ENCODE measurements at places on chromosomes 5 and 9. TPM values are rescaled to one million over a fixed set of nuclear protein-coding genes. Genes with fewer than 3 reads are reported as not detected.

PTCD2 gene
- 2.6 TPM for polyA plus RNA-seq

PCDHB2 gene
- polyA plus RNA-seq: not detected

IER5L gene
- polyA plus RNA-seq: 0.16 TPM

RASGRF2 gene
- polyA plus RNA-seq: 13.4 TPM

LCN1 gene
- polyA plus RNA-seq: not detected

CDKN2A gene
- 6.8 TPM for polyA plus RNA-seq

SETX gene
- 32.4 TPM for polyA plus RNA-seq

PCDHB9 gene
- not detected for polyA plus RNA-seq

TBCA gene
- polyA plus RNA-seq: 193 TPM

FAM200C gene
- polyA plus RNA-seq: 0.12 TPM

- DNase-seq: no peak
These were observed 129.6 kb downstream of the GLIS3 start for GRCh38 chr9:4170231-4170630.

DNA sequence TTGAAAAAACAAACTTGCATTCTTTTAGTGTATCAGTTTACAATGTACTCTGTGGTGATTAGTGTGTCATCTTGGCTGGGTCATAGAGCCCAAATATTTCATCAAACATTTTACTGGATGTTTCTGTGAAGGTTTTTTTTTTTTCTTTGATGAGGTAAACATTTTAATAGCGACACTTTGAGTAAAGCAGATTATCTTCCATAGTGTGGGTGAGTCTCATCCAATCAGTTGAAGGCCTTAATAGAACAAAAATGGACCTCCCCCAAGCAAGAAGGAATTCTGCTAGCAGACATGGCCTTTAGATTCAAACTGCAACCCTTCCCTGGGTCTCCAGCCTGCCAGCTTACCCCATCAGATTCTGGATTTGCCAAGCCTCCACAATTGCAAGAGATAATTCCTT is 72.5 kb downstream of the FSTL4 start:
- DNase-seq: no peak

GRCh38 chr5:33639474-33639873 is 198.7 kb downstream of the TARS1 start:
- DNase-seq: no peak

DNA sequence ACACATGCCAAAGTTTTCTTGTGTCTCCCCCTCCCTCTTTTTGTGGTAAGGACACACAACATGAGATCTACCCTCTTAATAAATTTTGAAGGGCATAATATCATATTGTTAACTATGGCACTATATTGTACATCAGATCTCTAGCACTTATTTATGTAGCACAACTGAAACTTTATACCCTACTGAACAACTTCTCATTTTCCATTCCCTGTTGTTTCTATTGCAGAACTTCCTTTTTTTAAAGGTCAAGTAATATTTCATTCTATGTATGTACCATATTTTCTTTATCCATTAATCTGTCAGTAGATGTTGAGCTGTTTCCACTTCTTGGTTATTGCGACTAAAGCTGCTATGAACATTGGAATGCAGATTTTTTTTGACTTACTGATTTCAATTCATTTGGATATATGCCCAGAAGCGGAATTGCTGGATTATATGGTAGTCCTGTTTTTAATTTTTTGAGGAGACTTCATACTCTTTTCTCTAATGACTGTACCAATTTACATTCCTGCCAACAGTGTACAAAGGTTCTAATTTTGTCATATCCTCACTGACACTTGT is 305.3 kb downstream of the PRR16 start:
- DNase-seq: no peak

DNA sequence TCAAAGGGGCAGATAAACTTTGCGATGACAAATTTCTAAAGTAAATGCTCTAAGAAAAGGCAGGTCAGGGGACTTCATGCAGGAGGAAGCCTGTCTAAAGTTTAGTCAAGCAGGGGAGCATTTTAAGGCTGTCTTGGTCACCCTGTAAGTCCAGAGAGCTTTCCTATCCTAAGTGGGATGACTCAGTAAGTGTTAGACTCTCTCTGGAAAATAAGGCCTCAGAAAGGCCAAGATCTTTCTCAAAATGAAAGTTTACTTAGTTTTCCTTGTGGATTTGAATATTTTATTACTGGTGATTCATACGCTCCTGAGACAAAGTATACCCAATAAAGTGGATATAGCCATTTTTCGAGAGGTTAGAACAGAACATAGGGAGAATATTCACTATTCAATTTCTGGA is 806.9 kb upstream of the CDH9 start:
- DNase-seq: no peak

DNA sequence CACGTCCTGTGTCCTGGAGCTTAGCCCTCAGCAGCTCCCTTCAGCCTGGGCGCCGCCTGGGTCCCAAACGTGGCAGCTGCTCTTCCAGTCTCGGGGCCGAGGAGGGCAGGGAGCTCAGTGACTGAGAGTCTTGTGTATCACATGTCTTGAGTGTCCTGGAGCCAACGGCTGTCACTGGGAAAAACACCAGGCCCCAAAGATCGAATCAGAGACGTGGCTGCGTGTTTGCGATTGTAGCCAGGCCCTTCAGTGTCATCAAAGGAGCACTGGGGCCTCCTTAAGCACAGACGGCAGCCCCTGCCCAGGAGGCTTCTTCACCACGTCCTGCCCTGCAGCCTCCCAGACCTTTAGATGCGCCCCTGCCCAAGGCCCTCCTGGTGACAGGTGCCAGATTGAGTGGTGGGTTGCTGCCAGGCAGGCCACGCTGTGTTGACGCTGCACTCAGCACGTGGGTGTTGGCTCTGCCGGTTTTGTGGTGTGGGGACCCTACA is 5.7 kb upstream of the EXOC3 start:
- no peak for DNase-seq

- no peak for DNase-seq
These were observed 220.1 kb upstream of the MSX2 start for GRCh38 chr5:174504266-174504726.

- DNase-seq: no peak
These were observed 216.3 kb downstream of the C9orf50 start for GRCh38 chr9:129404621-129405020.

- DNase-seq: no peak
These were observed 6.7 kb upstream of the PDE6A start for GRCh38 chr5:149951138-149951749.

- DNase-seq: no peak
These were observed 55.4 kb upstream of the RNF130 start for GRCh38 chr5:180126716-180127681.

- DNase-seq: no peak
These were observed 42.9 kb downstream of the OR2K2 start for GRCh38 chr9:111287127-111287526.

- DNase-seq: no peak
These were observed 15.4 kb downstream of the AOPEP start for GRCh38 chr9:94741866-94742265.

- no peak for DNase-seq
These were observed 439.0 kb downstream of the CSNK1G3 start for GRCh38 chr5:123950701-123951581.

DNA sequence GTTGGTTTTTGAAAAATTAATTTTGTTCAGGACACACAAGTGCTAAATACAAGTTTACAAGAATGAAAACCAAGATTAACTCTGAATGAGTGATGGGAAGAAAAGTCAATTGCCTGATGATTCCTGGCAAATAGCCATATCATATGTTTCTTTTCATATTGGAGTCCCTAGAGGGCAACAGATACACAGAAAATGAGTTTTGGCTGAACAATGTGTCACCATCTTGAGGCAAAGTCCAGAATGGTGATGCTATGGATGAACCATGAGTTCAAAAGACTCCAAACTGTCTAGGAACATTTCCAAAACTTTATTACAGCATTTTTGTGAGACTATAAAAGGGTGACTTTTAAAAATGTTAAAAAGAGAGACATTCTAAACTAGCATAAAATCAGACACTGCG is 382.9 kb downstream of the TMEM161B start:
- DNase-seq: no peak

GRCh38 chr5:68679041-68679440 is 414.8 kb upstream of the SLC30A5 start:
- no peak for DNase-seq

DNA sequence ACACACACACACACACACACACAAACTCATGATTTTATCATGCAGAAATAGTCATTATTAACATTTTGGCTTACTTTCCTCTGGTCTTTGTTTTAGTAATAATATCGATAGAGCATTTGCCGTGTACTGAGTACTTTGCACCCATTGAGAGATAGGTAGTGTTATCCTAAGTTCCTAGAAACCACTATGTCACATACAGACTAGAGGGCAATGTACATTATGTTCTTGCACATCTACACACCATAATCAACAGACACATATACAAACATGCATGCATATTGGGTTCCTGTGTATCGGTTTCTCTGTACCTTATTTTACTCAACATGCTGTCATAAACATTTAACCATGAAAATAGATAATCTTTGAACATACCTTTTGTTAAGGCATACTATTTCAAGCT is 45.7 kb downstream of the MAT2B start:
- DNase-seq: no peak
